Aorta (tissue), 5 donors: ENCODE measurements at places on chromosomes 16 and 17. TPM values are rescaled to one million over a fixed set of nuclear protein-coding genes. Genes with fewer than 3 reads are reported as not detected.

DNA sequence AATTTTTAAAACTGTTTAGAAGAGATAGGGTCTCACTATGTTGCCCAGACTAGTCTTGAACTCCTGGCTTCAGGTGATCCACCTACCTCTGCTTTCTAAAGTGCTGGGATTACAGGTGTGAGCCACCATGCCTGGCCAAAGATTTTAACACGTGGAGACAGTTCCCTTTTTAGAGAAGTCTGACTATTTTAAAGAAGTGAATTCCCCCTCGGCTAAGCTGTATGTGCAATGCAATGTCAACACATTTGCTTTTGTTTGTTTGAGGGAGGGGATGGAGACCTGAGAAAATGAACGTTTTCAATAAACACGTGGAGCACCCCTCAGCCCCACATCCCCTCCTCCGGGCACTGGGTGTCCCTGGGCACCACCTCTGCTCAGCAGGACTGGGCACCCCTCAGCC, 14.3 kb upstream of the RNPS1 start:
- no peak for DNase-seq

DNA sequence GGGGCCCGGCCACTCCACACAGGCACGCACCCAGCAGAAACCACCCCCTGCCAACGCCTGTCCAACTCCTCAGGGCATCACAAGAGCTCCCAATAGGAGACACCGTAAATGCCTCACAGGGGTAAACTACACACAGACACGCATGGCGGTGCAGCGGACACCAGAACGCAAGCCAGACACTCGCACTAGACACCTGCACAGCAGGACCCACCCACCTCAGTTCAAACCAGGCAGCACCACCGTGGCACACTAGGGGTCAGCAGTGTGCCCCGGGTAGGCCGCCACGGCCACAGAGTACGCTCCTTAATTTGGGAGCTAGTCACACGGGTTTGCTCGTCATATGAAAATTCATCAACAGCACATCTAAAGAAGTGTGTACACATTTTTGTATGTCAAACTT, 3.4 kb downstream of the SLC38A10 start:
- peak; percentile 75 for DNase-seq

DNA sequence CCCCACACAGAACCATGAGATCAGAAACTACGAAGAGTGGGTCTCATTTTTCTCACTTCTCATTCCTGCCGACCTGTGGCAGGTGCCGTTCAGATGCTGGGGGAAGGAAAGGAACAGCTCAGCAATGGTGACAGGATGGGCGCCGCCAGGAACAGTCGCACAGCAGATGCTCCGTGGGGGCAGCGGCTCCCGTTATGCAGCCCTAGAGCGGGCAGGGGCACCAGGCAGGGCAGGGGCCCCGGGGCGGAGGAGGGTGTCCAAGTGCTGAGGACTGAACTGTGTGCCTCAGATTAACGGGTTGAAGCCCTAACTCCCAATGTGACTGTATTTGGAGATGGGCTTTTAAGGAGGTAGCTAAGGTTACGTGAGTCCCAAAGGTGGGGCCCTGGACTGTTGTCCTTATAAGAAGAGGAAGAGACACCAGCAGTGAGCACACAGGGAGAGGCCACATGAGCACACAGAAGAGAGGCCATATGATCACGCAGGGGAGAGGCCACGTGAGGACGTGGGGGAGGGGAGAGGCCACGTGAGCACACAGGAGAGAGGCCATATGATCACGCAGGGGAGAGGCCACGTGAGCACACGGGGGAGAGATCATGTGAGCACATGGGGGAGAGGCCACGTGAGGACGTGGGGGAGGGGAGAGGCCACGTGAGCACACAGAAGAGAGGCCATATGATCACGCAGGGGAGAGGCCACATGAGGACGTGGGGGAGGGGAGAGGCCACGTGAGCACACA, 95.7 kb upstream of the METRNL start:
- DNase-seq, result no peak

The SCRN2 gene
- total RNA-seq, result 19.3 TPM

DNA sequence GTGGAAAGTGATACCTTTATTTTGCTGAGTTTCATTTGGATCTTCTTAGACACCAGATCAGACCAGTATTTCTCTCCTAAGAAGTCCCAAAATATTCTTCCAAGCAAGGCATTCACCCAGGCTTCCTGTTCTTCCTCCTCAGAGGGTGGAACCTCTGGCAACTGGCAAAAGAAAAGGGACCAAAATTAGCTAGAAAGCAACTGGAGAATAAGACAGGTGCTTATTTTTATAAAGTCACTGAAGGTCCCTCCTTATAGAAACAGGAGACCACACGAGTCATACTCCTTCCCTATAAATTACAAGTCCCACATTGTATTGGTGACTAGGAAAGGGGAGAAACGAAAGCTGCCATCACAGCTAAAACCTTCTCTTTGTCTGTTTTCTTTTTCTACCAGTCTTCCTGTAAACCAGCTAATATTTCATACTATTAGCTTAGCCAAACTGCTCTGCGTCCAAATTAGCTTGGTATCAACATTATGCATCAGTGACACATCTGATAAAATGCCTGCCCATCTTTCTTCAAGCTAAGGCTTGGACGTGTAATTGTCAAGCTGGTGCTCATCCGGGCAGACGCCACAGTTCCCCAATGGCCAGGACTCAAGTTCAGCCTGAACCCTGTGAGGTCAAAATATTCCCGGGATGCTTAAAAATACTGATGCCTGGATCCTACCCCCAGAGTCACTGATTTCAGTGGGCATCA, 47.5 kb upstream of the ERN1 start:
- no peak for DNase-seq
